ENCODE measurements at places on chromosomes 3 and 15.

GRCh38 chr3:195773956-195774537, 37.7 kb downstream of the MUC4 start:
- peak; percentile 49 for DNase-seq

DNA sequence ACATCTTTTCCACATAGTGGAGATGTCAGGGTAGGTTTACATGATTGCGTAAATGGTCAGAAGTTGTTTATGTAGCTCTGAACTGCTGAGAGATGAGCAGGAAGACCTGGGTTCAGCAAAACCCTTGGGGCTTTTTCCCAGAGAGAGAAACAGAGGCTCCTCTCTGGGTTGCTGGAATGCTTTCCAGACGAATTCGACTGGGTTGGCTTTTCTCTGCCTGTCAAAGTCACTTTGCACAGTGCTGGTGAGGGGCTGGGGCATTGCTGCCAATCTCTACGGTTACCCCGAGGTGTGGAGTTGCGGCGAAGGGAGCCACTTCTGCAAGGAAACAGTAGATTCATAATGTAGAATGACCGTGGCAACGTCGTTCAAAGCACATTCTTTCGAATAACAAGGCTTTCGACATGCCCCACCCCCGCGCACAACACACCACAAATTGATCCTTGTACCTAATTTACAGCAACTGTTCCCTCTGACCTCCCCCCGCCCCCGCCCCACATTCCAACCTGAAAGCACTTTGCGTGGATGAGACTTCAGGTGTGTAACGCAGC, 950 bp upstream of the CNTN4 start:
- DNase-seq, result peak; percentile 68

GRCh38 chr15:85044251-85044853, 62.7 kb downstream of the PDE8A start:
- peak; percentile 10 for DNase-seq

GRCh38 chr3:12644331-12644937, 19.5 kb downstream of the RAF1 start:
- peak; percentile 86 for DNase-seq

DNA sequence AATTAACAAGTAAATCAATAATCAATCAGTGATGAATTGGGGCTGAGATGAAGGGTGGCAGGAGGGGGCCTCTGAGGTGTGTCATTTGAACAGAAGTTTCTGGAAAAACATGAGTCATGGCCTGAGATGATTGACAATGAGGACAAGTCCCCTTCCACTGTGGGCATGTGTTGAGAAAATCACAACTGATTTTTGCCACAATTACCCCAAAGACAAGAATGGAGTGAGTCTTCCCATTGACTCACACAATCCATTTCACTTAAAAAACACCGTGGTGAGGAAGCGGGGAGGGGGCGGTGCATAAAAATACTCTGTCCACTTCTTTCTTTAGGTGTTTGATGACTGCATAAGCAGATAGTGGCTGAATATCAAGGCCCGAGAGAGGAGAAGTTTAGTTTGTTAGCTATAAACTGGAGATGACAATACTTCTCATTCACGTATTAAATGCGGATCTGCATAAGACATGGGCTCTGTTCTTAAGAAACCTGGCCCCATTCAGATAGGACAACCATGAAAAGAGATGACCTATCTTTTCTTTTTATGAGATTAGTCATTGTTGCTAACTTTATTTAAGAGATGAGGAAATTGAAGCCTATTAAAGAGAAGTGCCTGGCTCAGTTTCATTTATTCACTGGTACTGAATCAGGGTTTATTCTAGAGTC, 34.7 kb downstream of the SHC4 start:
- DNase-seq, result no peak

- DNase-seq, result no peak
Measured at GRCh38 chr3:194931865-194932264, 246.2 kb downstream of the FAM43A start.

DNA sequence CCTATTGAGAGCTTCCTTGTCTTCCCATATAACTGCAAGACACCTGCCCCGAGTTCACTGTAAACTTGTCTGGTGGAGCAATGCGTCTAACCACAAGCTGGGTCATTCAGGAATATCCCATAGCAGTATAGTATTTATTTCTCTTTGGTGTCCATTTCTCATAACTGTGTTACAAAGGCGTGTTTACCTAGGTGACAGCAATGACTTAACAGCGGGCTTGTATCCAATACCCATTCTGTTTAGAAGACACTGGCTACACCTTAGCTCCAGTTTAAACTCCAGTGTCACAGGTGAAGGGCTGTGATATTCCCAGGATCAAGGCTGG, 24.3 kb downstream of the ATP10A start:
- DNase-seq, result no peak

DNA sequence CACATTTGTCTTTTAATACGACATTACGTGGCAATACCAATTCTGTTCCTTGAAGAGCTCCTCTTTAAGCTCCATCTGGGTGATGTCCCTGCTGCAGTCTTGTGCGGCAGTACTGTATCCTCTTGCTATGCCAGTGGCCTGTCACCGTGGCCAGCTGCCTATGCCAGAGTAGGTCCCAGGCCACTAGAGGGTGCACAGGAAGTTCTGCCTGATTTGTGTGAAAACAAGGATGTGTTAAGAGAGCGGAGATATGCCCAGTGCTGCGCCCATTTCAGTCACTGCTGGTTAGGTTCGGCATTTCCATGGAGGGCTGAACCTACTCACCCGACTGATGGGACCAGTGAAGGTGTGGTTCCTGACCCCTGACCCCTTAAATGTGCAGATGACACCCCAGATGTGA, 25.2 kb downstream of the NIPA1 start:
- DNase-seq, result no peak

GRCh38 chr3:156675830-156676767, 1.7 kb downstream of the TIPARP start:
- peak; percentile 86 for DNase-seq

- no peak for DNase-seq
Measured at GRCh38 chr15:98330692-98331435, 317.5 kb upstream of the IGF1R start.

GRCh38 chr3:71128961-71129360, 454.6 kb downstream of the FOXP1 start:
- DNase-seq, result peak; percentile 58

DNA sequence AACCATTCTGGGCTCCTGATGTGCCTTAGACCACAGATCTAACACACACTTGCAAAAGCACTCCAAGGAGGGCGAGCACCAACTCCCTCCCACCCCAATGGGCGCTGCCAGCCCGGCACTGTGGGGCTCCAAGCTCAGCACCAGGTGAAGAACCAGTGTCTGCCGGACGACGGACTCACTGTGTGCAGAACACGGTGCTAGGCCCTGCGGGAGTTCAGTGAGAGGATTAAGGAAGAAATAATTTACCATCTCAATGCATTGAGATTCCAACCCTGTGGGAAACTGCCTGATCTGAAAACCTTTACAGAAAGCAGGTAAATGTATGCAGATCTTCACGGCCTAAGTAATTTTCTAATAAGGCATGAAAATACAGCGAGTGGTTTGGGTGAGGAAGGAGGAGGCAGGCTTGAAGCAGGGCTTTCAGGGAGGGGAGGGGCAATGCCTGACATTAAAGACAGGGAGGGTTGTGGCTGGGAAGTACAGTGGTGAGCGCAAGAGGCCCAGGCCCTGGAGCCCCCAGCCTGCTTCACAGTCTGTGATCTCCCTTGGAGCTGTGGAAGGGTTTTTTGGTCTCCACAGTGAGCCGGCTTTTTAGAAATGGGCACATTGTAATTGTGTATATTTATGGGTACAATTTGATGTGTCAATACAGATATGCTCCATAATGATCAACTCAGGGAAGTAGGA, 35.6 kb upstream of the CHRNB4 start:
- no peak for DNase-seq

- DNase-seq, result no peak
Measured at GRCh38 chr3:29936054-29936453, 655.2 kb downstream of the RBMS3 start.

GRCh38 chr3:190058521-190059241, 62.0 kb downstream of the P3H2 start:
- DNase-seq, result no peak

- no peak for DNase-seq
Measured at GRCh38 chr3:58719684-58720083, 53.1 kb upstream of the FAM3D start.

DNA sequence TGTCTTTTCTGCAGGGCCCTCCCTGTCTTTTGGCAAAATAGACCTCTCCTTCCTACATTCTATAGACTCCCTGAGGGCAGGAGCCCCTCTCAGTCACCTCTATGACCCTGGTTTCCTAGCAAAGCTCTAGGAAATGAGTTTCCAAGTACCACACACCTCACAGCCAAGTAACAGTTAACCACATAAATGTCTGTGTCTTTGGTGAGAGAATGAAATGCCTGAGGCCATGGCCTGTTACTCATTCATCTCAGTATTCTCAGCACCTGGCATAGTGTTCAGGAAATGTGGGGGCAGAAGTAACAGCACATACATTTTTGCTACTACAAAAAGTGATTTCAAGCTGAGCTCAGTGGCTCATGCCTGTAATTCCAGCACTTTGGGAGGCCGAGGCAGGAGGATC, 21.0 kb downstream of the RFT1 start:
- DNase-seq, result no peak

DNA sequence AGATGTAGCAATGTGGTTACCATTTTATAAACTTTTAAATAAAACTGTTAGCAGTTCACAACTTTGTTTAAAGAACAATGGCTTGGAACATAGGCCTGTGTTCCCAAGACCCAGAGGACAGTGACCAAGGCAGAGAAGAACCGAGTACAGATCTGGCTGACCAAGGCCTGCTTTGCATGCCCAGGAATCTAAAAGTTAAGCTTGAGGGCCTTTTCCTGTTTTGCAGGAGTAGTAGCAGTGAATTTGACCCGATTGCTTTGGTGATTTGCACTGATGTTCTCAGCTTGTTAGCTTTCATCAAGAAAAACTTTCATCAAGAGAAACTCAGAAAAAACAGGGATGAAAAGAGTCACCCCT, 9.9 kb downstream of the FILIP1L start:
- DNase-seq, result no peak

- DNase-seq, result no peak
Measured at GRCh38 chr3:133394561-133395311, 5.1 kb upstream of the BFSP2 start.

- DNase-seq, result peak; percentile 1
Measured at GRCh38 chr15:77717333-77717990, 84.8 kb upstream of the LINGO1 start.

DNA sequence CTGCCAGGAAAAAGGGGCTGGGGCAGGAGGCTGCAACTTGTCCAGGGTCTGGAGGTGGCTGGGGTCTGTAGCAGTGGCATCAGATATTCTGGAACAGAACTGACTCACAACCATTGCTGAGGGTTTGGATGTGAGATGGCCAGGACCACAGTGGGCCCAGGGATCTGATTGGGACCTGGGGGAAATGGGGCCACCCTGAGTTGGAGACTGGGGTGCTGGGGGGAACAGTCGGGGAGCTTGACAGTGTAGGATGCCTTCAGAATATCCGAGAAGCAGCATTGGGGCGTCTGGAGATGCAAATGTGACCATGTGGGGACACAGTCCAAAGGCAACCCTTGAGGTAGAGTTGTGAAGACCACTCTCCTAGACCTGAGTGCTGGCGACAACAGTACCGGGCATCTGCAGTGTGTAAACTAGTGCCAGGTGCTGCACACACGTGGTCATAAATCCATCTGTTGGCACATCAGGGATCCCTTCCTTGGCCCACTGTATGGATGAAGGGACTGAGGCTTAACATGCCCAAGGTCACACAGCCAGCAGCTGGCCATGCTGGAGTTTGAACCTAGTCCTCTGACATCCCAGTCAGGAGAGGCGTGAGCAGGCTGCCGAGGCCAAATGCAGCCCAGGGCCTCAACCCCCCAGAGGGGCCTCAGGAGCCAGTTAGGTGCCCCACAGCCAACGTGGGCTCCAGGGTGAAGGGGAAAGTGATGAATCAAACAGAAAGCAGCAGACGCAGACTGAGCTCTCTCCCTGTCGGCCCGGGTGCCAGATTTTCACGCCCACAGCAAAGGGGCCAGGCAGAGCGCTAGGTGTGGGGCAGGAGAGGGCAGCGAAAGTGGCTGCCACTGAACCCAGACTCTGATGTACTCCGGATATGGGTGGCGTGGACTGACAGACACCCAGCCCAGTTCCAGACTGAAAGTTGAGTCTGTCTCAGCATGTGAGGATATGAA, 18.8 kb downstream of the HEMK1 start:
- peak; percentile 86 for DNase-seq

GRCh38 chr15:76994001-76994400, 925 bp upstream of the PSTPIP1 start:
- no peak for DNase-seq

DNA sequence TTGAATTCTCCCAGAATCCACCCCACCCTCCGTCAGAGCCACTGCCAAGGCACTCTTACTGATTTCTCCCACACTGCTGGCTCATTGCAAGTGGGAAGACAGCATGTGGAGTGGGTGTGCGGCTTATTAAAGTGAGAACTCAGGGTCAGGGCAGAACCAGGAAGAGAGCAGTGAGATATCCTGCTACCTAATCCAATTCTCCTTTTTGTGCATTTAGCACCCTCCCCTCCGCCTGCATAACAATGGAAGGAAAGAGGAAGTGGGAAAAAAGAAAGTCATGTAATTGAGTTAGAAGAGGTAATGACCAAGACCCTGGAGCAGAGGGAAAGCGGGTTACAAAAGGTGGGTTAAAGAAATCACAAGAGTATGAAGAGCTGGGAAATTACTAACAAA, 27.8 kb upstream of the PIK3CB start:
- no peak for DNase-seq

GRCh38 chr3:3280396-3280795, 100.9 kb upstream of the CRBN start:
- no peak for DNase-seq

GRCh38 chr3:55160241-55160983, 232.6 kb upstream of the LRTM1 start:
- DNase-seq, result peak; percentile 85

DNA sequence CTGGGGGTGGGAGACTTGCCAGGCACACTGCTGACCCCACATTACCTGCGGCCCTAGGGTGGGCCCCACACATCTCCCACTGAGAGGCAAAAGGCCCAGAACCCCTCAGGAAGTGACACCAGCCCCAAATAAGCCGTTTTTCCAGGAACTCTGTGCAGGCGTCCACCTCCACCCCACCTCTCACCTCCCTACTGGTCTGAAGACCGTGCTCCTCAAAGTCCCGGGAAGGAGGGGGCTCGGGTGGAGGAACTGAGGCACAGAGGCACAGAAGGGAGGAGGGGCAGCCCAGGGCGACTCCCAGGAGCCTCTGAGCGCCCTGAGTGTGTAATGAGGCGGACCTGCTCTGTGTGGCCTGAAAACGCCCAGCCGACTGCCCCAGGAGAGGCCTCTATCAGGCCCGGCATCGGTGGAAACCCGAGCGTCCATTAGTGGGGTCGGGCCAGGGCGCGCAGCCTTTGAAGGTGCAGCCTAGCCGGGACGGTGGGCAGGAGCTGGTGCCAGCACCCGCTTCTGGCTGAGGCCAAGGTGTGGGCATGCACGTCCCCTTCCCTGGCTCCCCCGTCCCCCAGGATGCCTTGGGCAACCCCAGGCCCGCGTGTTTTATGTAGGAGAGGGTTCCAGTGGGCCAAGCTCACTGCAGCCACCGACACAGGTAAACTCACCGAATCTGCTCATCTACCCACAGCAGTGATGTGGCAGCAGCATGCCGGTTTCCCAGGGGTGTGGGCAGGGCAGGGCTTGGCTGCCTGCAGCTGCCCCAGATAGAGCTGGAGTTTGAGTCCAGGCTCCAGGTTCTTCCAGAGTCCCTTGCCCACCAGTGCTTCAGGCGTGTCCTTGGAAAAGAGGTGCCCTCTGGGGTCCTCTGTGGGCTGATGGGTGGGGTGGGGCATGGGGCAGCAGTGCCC, 55.8 kb downstream of the DNAJB8 start:
- no peak for DNase-seq
